Astrocyte (in vitro differentiated cells and primary cell): ENCODE measurements at places on chromosomes 4 and X. TPM values are rescaled to one million over a fixed set of nuclear protein-coding genes. Genes with fewer than 3 reads are reported as not detected.
A peak's percentile ranks its signal among the peaks of the same experiment; 100 is the strongest.

GRCh38 chrX:46704767-46705386 is 54.0 kb downstream of the SLC9A7 start:
- no peaks in the 10 kb centered on the region for H3K27me3 ChIP-seq
- H3K4me3 ChIP-seq: no peak overlapping the region
- peaks cover 11% of the 10 kb centered on the region for H3K4me1 ChIP-seq
- peak; percentile 69 for DNase-seq
- no peaks in the 10 kb centered on the region for H3K36me3 ChIP-seq

GRCh38 chr4:55012363-55013230 is 112.8 kb downstream of the KDR start:
- H3K36me3 ChIP-seq: no peaks in the 10 kb centered on the region
- H3K27ac ChIP-seq: no peak overlapping the region
- H3K4me3 ChIP-seq: no peak overlapping the region
- no peak for DNase-seq
- H3K4me1 ChIP-seq: no peaks in the 10 kb centered on the region

Gene LEF1
- 16.6 and 23.6 TPM in 2 replicates for total RNA-seq

- H3K36me3 ChIP-seq: no peaks in the 10 kb centered on the region
- no peak overlapping the region for H3K27ac ChIP-seq
- H3K4me3 ChIP-seq: no peak overlapping the region
- peak; percentile 45 for DNase-seq
- peaks cover 5% of the 10 kb centered on the region for H3K27me3 ChIP-seq
Measured at GRCh38 chr4:139603576-139604410, 47.8 kb upstream of the SETD7 start.

Gene STATH
- not detected in 2 replicates for total RNA-seq

Gene PCSK1N
- 62.0 and 65.0 TPM in 2 replicates for total RNA-seq

Gene RASGEF1B
- total RNA-seq: 0.77 and 1.5 TPM in 2 replicates

- H3K27ac ChIP-seq: no peak overlapping the region
- no peak overlapping the region for H3K4me3 ChIP-seq
- DNase-seq: peak; percentile 20
- H3K4me1 ChIP-seq: peaks cover 24% of the 10 kb centered on the region
- H3K27me3 ChIP-seq: peaks cover 50% of the 10 kb centered on the region
Measured at GRCh38 chr4:2393353-2394270, 24.8 kb downstream of the ZFYVE28 start.

DNA sequence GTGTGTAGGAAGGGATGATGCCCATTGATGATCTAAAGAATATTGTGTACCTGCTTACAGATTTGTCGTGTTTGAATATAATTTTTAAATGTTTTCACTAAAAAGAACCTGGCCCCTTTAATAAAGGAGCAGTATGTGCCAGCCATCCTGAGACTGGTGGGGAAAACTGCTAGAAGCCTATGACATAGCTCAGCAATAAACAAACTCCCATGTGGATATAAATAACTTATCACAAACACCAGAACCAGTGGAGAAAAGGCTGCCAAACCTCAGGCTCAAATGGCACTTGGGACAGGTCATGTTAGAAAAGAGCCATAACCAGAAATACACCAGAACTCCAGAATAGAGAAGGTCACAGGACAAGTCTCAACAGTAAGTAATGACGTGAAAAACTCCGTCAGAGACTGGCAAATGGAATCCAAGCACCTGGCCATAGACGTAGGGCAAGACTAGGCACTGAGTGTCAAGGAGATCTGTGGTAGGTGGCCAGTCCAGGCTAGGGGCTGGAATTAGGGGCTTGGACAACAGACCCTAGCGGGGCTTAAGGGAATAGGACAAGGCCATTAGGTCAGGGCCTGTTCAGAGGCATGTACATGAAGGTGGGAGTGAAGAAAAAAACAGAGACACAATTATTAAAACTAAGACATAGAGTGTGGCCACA is 11.7 kb upstream of the QRFPR start:
- H3K4me3 ChIP-seq: no peak overlapping the region
- no peak for DNase-seq
- H3K27ac ChIP-seq: no peak overlapping the region
- no peaks in the 10 kb centered on the region for H3K27me3 ChIP-seq

DNA sequence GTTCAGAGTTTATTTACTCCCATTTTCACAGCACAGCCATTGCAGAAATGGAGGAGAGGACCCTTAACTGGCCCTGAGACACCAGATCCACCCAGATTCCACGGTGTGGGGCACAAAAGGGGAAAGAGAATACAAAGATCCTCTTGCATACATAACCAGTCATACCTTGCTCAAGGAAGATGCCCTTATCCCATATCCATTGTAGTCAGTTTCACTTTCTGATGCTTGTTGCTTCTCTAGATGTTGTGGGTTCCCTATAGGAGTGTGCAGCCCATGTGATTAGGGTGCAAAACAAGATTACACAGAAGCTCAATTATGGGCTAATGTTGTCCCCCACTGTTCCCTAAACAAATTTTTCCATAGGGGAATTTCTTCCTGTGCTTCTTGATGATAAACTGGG is 1309.0 kb upstream of the PABPC4L start:
- no peaks in the 10 kb centered on the region for H3K36me3 ChIP-seq
- H3K4me1 ChIP-seq: peaks cover 6% of the 10 kb centered on the region
- H3K4me3 ChIP-seq: no peak overlapping the region

- H3K36me3 ChIP-seq: no peaks in the 10 kb centered on the region
- no peaks in the 10 kb centered on the region for H3K4me1 ChIP-seq
- DNase-seq: no peak
- H3K27me3 ChIP-seq: no peaks in the 10 kb centered on the region
Measured at GRCh38 chr4:59200992-59201391, 1999.1 kb upstream of the ADGRL3 start.

DNA sequence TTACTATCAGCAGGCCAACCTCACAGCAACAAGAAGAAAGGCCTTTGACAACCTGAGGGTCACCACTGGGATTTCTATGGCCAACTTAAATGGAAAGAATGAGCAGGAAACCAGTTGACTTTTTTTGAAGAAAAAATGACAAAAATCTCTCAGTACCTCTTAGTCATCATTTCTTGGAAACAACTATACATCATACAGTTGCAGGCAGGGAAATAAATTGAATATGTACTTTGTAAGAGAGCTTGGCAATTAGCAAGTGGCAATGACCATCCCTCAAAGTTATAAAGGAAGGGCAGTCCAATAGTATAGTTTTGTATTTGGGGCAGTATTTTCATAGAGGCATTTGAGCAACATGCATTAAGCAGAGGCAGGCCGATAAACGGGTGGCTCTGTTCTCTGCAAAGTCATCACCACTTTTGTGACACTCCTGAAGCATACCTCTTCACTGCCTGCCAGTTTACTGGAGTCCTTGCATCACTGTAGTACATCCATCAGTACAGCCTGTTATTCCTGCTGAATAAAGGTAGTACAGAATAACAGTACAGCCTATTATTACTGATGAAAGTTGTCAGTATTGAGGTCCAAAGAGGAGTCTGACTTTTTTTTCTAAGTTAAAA is 83.3 kb upstream of the AMELX start:
- no peak overlapping the region for H3K27ac ChIP-seq
- H3K27me3 ChIP-seq: no peaks in the 10 kb centered on the region

GRCh38 chrX:121579016-121579760 is 531.8 kb downstream of the GLUD2 start:
- H3K27me3 ChIP-seq: no peaks in the 10 kb centered on the region
- no peaks in the 10 kb centered on the region for H3K4me1 ChIP-seq
- no peak overlapping the region for H3K27ac ChIP-seq
- no peak overlapping the region for H3K4me3 ChIP-seq
- no peaks in the 10 kb centered on the region for H3K36me3 ChIP-seq

Gene CXorf58
- total RNA-seq: not detected in 2 replicates

Gene PAGE1
- total RNA-seq: not detected in 2 replicates

DNA sequence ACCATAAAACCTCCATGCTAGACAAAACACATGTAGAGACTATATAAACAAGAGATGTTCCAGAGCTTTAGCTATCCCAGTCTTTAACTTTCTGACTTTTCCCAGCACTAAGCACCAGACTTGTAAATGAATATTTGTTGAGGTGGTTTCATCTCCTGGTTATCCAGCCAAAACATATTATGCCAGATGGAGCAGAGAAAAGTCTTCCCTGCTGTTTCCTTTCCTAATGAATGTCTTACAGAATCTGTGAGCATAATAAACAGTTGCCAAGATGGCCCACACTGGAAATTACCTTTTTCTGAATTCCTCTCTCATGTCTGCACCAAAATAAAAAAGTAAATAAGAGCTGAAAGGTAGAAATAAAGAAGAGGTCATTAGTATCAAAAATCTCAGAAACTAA is 159.2 kb downstream of the TECRL start:
- H3K36me3 ChIP-seq: no peaks in the 10 kb centered on the region
- H3K4me1 ChIP-seq: no peaks in the 10 kb centered on the region
- DNase-seq: no peak
- no peak overlapping the region for H3K27ac ChIP-seq
- H3K4me3 ChIP-seq: no peak overlapping the region

DNA sequence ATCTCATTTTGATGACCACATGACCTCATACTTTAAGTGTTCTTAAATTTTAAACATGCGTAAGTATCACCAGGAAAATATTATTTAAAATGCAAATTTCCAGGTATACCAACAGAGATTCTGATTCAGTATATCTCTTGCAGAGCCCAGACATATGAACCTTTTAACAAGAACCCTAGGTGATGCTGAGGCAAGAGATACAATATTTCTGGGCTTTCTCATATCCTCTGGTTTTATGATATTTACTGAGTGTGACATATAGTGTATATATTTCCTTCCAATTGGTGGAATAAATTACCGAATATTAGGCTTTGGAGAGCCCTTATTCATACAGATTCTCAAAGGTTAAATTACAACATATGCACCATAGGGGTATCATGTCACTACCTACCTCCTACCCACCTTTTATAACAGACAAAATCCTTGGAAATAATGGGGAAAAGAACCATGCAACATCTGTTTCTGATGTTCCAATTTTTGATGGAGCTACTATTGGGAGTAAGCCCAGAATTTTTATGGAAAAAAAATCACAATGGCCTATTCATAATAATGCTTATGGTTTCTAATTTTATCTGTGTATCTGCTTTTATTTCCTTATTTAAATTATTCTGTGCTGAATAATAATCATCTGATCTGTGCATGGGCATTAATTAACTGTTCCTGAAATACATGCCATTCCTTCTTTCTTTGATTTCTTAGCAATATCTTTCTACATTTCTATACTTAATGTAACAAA is 27.1 kb downstream of the KCTD8 start:
- H3K4me3 ChIP-seq: no peak overlapping the region
- H3K36me3 ChIP-seq: no peaks in the 10 kb centered on the region
- H3K27me3 ChIP-seq: no peaks in the 10 kb centered on the region
- no peaks in the 10 kb centered on the region for H3K4me1 ChIP-seq
- H3K27ac ChIP-seq: no peak overlapping the region

GRCh38 chrX:45801554-45801953 is 600.9 kb upstream of the DIPK2B start:
- H3K27ac ChIP-seq: peak overlapping the region; percentile 95
- no peak for DNase-seq
- H3K4me3 ChIP-seq: peak overlapping the region; percentile 40

Gene MTTP
- 0.29 and 0.41 TPM in 2 replicates for total RNA-seq

Gene RAB28
- 11.9 and 13.8 TPM in 2 replicates for total RNA-seq

GRCh38 chr4:110675426-110675825 is 52.5 kb upstream of the PITX2 start:
- H3K36me3 ChIP-seq: no peaks in the 10 kb centered on the region
- no peak overlapping the region for H3K27ac ChIP-seq
- DNase-seq: no peak
- no peaks in the 10 kb centered on the region for H3K27me3 ChIP-seq
- no peaks in the 10 kb centered on the region for H3K4me1 ChIP-seq

DNA sequence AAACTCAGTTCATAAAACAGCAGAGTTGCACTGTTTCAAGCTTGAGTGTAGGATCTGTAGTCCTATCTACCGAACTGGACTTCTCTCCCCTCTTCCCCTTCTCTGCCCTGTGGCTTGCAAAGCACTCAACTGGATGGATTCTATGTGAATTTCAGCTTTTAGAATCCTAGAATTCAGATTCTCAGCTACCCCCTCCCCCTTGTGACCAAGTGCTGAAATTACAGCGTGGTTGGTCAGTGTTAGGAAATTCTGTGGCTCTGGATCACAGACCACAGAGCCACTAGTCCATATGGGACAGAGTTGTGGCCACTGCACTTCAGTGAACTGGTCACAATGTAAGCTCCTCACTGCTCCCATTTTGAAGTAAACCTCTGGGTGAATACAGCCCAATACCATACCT is 64.6 kb upstream of the TRPC5 start:
- DNase-seq: no peak
- H3K27me3 ChIP-seq: no peaks in the 10 kb centered on the region

Gene UBQLN2
- 36.5 and 38.9 TPM in 2 replicates for total RNA-seq

- DNase-seq: no peak
- no peak overlapping the region for H3K27ac ChIP-seq
- no peaks in the 10 kb centered on the region for H3K27me3 ChIP-seq
Measured at GRCh38 chr4:43238585-43238984, 346.1 kb downstream of the GRXCR1 start.

DNA sequence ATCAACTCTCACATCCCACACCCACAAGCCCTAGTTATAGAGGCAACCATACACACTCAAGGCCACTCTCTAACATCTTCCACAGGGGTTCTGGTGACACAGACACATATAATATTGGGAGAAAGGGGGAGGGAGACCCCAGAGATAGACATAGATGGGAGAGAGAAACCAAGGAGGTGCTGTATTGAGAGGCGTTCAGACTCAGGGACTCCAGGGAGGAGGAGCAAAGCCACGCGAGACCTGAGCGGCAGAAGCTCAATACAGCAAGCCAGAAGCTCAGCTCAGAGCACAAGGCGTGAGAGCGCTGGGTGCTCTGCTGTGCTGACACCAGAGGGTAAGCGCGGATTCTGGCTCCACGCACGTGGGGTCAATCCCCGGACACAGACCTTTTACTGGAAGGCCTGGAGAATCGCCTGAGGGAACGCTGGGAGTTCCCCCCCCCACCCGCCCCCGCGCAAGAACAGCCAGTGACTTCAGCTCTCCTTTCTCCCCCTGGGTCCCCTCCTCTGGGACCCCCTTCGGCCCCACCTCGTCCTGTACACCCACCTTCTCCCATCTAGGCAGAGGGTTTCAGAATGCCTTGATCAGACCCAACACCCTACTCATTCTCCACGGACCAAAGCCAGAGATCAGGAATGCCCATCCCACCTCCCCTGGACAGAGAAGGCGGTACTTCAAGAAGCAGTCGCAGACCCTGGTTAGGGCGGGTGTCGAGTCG is 8.7 kb downstream of the MSX1 start:
- H3K4me1 ChIP-seq: peaks cover 11% of the 10 kb centered on the region
- no peak overlapping the region for H3K27ac ChIP-seq
- no peak for DNase-seq
- H3K36me3 ChIP-seq: no peaks in the 10 kb centered on the region
- no peak overlapping the region for H3K4me3 ChIP-seq
- H3K27me3 ChIP-seq: peaks cover 94% of the 10 kb centered on the region

Gene DSPP
- total RNA-seq: not detected in 2 replicates

Gene INTU
- total RNA-seq: 21.9 and 25.1 TPM in 2 replicates

Gene RNF212
- total RNA-seq: 2.0 and 2.2 TPM in 2 replicates

- peaks cover 6% of the 10 kb centered on the region for H3K4me1 ChIP-seq
- no peak overlapping the region for H3K27ac ChIP-seq
- no peaks in the 10 kb centered on the region for H3K36me3 ChIP-seq
Measured at GRCh38 chrX:18997916-18998315, 14.0 kb upstream of the PHKA2 start.

Gene PCDH10
- 9.1 and 12.5 TPM in 2 replicates for total RNA-seq
